ENCODE measurements at places on chromosomes 2 and 18. TPM values are rescaled to one million over a fixed set of nuclear protein-coding genes. Genes with fewer than 3 reads are reported as not detected.

DNA sequence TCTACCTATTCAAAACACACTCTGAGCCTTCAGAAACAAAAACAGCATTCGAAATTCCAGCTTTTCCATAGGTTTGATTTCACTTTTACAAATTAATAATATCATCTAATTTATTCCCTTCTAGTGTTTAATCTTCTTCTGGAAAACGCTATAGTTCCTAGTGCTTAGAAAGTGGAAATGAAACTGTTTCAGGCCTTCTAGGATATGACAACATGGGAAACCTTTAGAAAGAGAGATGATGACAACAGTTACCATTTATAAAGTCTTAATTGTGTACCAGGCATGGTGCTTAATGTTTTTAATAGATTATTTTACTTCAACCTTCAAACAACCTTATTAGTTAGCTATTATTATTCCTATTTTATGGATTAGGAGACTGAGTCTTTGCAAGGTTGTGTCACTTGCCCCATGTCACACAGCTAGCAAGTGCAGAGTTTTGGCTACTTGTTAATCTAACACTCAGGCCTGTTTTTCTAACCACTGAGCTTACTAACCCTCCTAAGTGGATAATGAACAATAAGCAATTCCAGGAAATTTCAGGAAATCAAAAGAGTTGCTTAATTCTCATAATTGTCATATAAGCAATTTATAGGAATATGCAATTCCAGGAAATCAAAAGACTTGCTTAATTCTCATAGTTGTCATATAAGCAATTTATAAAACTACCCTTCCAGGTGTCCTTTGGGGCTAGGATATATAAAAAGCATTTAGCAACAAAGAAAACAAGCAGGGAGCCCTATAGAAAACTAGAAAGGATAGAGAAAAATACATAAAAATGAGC, 206.0 kb downstream of the ZNF521 start:
- DNase-seq: no peak

DNA sequence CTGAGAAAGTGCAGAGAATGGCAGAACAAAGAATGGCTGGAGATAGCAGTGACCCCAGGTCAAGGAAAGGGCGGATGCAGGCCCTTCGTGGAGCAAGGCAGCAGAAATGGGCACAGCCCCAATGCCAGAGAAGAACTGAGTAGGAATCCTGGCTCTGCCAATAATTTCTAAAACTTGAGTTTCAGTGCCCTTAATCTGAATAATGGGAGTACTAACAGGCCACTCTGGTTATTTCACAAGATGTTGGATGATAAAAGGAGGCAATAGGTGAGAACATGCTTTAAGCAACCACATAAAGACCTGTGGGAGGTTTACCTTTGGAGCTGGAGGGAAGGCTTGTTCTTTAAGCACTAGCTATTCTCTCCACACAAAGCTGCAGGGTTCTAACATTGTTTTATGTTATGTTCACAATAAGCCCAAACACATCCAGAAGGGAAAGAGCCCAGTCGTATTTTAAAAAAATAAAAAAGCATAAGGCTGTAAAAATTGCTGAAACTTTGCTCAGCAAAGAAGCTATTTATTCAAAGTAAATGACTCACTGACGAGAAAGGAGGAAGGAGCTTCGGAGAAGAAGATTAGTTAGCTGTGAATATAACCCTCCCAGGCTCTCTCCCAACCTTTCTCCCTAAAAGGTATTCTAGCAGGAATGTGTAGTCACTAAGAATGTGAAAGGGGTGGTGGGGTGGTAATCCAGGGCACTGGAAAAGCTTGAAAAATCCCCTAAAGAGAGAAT, 470.2 kb downstream of the TXNL1 start:
- no peak for DNase-seq

DNA sequence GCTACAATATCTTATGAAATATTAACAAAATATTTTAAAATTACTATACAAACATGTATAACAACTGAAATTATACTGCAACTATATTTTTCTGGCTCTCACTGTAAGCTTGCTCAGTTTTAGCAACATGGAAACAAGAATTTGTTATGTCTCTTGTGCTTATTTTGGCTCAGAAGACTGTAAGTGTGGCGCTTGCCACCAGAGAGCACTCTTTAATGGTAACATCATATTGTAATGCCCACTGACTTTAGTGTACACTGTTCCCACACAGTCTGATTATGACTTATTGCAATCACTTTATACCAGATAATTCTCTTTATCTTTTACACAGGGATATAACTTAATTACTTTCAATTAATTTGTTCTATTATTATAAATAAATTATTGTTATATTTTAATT, 1500.6 kb upstream of the TMEFF2 start:
- no peak for DNase-seq

GRCh38 chr18:56652802-56653201, 1.6 kb downstream of the WDR7 start:
- DNase-seq: no peak

Gene CAPN13
- not detected for total RNA-seq

GRCh38 chr2:14634489-14635390, 2.2 kb downstream of the LRATD1 start:
- peak; percentile 69 for DNase-seq

Gene C2orf81
- total RNA-seq: 1.0 TPM

Gene REEP1
- total RNA-seq: 29.4 TPM

DNA sequence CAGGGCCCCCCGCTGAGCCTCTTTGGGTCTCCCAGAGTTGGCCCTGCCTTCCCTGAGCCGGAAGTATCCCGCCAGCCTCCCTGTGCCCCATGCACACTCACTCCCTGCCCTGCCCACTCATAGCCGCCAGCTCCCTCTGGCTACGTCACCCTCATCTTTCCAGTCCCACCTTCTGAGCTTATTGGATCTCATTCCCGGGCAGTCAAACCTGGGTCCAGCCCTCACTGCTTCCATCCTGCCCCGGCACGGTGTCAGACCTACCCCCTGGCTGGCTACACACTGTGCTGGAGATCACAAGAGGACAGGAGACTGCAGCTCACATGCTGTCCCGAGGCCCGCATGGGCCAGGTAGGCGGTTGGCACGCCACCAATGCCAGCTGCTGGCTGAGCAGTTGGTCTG, 147.2 kb downstream of the ASB1 start:
- no peak for DNase-seq

- no peak for DNase-seq
Measured at GRCh38 chr2:74513605-74514367, 464 bp upstream of the TLX2 start.
